Activated B cell treated with CpG ODN at 0.5 μM for 24 hours (primary cell): ENCODE measurements at places on chromosomes 11 and 22.

GRCh38 chr22:49565516-49565855, 262.2 kb downstream of the BRD1 start:
- no peak for DNase-seq

- DNase-seq = no peak
Measured at GRCh38 chr11:18703001-18703763, 4.6 kb downstream of the TMEM86A start.

- DNase-seq = no peak
Measured at GRCh38 chr11:34476849-34477248, 36.7 kb downstream of the ELF5 start.

- no peak for DNase-seq
Measured at GRCh38 chr11:93652161-93652597, 9.3 kb upstream of the CEP295 start.

DNA sequence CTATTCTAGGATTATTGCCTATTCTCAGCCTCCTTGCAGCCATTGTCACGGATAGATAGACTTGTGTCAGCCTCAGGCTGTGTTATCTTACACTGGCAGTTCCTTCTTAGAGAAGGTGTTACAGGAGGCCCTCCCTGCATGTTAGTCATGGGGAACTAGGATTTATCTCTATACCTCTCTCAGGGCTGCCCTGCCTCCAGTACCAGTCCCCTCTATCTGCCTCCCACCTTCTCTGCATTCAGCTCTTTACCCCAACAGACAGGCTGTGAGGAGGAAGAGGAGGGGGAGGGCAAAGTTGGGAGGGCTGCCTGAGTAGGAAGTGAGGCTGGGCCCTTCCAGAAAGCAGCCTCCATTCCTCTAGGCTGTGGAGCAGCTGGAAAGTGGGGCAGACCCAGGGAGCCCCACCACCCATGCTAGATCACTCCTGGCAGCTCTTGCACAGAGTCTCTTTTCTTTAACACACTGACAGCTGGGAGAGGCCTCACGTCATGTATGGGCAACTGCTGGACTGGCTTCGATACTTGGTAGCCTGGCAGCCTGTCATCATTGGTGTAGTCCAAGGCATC, 2.9 kb upstream of the IL18BP start:
- no peak for DNase-seq

GRCh38 chr22:32684822-32685187, 116.7 kb upstream of the TIMP3 start:
- DNase-seq = no peak

GRCh38 chr11:23723861-23724260, 773.0 kb upstream of the LUZP2 start:
- no peak for DNase-seq

GRCh38 chr11:68527585-68527984, 67.0 kb downstream of the PPP6R3 start:
- DNase-seq = no peak

DNA sequence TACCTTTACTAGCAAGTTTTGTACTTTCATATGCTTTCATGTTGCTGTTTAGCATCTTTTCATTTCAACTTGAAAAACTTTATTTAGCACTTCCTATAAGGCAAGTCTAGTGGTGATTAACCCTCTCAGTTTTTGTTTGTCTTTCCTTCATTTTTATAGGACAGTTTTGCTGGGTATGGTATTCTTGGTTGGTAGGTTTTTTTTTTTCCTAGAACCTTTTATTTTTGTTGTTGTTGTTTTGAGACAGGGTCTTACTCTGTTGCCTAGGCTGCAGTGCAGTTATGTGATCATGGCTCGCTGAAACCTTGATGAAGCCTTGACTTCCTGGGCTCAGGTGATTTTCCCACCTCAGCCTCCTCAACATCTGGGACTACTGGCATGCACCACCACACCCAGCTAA, 29.9 kb upstream of the SLC5A1 start:
- DNase-seq = no peak

- no peak for DNase-seq
Measured at GRCh38 chr11:109298865-109299264, 123.1 kb upstream of the C11orf87 start.

DNA sequence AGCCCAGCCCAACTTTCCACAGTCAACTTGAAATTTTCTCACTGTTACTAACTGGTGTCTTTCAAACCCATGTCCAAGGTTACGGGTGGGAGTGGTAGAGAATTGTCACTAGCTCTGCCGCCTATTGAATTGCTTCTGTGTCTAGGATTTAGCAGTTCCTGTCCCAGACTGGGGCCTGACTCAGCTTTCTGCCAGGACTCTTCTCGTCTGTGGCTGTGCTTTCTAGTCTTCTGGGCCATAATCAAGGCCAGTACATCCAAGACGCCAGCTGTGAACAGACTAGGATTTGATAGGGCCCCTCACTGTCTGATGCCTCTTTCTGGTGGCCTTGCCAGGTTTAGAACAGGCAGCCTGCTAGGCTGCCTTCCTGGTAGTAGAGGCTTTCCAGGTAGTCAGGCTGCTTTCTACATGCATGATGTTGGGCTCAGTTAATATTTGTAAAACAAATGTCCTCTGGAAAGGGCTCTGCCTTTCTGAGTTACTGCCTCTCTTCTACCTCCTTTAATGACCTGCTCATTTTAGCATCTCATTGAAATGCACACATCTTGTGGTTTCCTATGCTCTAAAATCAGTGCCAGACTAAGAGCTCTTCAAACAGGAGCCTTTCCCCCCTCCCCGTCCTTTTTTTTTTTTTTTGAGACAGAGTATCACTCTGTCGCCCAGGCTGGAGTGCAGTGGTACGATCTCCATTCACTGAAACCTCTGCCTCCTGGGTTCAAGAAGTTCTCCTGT, 13.1 kb upstream of the HIKESHI start:
- DNase-seq = no peak

- no peak for DNase-seq
Measured at GRCh38 chr11:131404010-131404409, 33.6 kb downstream of the NTM start.

GRCh38 chr22:46806794-46807193, 44.3 kb downstream of the TBC1D22A start:
- DNase-seq = no peak

DNA sequence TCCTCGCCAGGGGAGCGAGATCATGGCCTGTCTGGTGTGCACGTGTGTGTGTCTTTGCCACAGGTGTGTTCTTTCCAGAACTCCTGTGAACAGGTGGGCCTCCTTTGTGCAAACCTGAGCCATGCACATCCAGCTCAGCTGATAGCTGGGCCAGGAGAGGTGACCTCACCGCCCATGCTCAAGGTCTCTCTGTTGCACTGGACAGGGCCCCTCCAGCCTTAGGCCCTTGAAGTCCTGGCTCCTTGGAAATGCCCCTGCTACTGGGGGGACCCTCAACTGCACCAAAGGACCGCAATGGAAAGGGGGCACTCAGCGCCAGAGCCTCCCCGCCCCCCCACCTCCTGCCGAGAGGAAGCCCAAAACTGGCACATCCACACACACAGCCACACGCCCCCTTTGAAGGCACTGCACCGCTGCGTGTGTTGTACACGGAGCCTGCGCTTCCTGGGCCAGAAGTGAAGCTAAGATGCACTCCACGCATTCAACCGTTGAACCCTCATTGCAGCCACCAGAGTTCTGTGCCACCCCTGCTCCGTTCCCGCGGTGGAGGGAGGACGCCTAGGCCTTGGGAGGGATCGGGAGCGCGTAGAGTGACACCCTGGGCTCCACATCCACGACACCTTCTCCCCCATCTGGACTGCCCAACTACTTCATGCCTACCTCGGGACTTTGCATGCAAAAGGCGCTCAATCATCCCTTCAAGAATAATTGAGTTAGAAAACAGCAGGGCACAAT, 16.4 kb upstream of the IL2RB start:
- no peak for DNase-seq

DNA sequence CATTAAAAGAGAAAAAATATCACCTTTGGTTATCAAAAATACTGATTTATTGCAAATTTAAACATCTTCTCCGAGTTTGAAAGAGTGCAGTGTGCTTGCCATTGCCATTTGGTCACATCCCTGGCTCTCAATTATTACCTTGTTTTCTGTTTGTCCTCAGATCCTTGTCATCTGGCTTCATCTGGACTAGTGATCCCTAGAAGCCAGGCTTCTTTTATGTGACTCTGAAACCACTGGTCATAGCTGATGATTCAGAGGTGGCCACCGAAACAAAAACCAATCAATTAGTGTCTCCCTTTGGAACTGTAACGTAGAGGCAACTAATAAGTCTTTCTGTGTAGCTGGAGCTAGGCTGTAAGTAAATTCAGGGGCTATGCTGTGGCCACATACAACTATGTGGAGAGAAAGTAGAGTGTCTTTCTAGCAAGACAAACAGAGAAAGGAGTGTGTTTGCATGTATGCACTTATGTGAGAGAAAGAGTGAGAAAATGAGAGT, 237.9 kb downstream of the LUZP2 start:
- DNase-seq = no peak

GRCh38 chr11:27600656-27601055, 94.1 kb upstream of the LIN7C start:
- DNase-seq = no peak

GRCh38 chr11:32466279-32466915, 31.1 kb upstream of the WT1 start:
- DNase-seq = no peak

DNA sequence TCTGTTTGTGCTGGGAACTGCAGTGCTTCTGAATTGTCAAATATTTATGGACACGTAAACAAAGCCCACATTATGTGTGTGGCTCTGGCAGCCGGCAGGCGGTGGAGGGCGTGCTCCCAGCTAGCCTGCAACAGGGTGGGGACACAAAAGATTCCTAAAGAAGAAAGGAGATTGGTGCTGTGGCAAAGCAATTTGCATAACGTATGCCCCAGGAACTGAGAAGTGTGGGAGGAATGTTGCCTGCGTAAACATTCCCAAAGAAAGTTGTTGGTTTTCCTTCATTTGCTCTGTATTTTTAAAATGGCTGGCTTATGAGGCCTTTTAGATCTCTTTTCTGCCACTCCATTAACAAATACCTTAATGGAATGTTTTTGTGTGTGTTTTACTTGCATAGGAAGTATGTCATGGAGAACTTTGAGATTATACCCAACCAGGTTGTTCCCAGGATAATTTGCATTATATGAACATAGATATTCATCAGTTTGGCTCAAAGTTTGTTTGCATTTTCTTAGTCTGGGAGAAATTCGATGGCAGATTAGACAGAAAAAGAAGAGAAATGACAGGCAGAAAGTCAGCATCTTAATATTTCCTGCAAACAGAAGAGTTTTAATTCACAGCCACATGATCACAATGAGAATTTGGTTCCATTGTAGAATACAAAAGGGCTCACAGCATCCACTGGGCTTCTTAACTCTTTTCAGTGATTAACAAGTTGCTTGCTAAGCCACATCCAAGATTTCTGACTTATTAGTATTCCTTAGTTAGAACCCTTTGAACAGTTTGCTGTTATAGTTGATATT, 41.8 kb upstream of the DLAT start:
- DNase-seq = no peak

- DNase-seq = no peak
Measured at GRCh38 chr22:45998638-45999378, 21.8 kb upstream of the WNT7B start.

DNA sequence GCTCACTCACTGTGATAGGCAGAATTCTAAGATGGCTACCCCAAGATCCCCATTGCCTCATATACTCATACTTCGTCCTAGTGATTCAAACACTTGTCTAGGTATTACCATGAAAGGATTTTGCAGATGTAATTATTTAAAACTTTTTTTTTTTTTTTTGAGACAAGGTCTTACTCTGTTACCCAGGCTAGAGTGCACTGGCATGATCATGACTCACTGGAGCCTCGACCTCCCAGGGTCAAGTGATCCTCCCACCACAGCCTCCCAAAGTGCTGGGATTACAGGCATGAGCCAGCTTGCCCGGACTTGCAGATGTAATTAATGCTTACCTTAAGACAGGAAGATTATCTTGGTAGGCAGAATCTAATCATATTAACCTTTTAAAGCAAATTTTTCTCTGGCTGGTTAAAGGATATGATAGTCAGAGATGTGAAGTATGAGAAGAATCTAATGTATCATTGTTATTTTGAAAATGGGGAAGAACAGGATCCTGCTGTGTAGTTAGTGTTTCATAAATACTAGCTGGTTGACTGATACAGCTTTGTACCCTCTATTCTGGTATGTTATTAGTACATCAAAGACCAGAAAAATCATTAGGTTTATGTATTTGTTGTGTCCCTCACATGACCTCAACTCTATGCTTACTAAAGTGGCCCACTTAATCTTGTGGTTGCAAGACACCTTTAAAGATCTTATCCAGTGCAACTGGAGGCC, 35.5 kb downstream of the C2CD3 start:
- no peak for DNase-seq

DNA sequence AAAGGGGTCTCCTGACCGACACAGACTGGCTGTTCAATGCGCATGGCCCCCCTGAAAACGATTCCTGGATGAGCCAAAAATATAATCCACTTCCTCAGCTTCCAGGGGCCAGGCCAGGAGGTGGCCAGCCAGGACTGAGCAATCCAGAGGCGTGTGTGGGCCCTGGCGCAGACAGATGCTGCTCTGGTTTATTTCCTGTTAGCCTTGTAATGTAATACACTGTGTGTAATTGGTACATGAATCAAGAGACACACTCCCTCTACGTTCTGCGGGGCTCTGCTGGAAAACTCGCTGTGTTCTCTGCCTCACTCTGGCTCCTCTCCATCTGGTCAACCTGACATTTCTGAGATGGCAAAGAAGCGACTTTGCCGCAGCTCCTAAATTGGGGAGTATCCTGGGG, 26.3 kb upstream of the ISX start:
- DNase-seq = no peak

GRCh38 chr11:45021692-45022141, 71.0 kb upstream of the TP53I11 start:
- DNase-seq = no peak

GRCh38 chr22:40553014-40553554, 83.4 kb downstream of the MRTFA start:
- no peak for DNase-seq

DNA sequence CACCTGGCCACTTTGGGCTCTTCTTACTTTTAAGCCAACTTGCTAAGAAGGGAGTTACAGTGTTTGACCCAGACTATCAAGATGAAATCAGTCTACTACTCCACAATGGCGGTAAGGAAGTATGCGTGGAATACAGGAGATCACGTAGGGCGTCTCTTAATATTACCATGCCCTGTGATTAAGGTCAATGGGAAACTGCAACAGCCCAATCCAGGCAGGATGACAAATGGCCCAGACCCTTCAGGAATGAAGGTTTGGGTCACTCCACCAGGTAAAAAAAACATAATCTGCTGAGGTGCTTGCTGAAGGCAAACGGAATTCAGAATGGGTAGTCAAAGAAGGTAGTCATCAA, 1.0 kb upstream of the YPEL4 start:
- DNase-seq = no peak

- DNase-seq = no peak
Measured at GRCh38 chr22:27311698-27312550, 489.6 kb downstream of the MN1 start.
